ENCODE measurements at places on chromosomes 7 and 10.
A peak's percentile ranks its signal among the peaks of the same experiment; 100 is the strongest.

GRCh38 chr7:117270371-117270770 lies 52.5 kb downstream of the WNT2 start:
- DNase-seq: no peak

DNA sequence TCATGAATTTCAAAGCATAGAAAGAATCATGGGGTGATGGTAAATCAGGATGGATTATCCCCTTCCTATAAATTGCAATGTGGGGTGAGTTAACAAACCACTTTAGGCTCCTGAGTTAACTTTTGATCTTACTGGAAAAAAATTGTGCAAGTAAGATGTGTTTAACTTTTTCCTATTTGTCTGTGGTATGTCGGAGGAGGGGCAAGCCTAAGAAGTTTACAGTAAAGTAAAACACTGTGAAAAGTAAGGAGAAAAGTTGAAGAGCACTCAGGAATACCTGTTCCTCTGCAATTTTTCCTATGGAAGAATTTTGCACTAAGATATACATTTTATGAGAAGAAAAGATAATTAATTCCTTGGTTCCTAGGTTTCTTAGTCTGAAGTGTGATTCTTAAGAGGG lies 44.4 kb downstream of the IFIT5 start:
- no peak for DNase-seq

- DNase-seq: no peak
Observed at GRCh38 chr10:100303724-100304319, 17.3 kb upstream of the BLOC1S2 start.

DNA sequence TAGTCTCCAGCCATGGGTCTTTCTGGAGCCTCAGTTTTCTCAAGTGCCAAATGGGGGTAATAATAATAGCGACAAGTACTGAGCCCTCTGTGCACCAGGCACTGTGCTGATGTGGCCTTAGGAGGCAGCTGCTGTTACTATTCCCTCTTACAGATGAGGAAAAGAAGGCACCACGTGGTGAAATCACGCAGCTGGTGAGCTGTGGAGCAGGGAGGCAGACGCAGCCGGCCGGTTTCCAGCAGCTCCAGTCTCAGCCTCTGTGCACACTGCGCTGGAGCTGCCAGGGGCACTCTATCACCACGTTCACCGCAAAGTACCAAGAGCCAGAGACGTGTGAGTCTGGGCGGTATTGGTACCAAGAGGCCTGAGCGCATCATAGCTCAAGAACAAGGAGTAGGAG lies 9.6 kb downstream of the PYROXD2 start:
- no peak for DNase-seq

DNA sequence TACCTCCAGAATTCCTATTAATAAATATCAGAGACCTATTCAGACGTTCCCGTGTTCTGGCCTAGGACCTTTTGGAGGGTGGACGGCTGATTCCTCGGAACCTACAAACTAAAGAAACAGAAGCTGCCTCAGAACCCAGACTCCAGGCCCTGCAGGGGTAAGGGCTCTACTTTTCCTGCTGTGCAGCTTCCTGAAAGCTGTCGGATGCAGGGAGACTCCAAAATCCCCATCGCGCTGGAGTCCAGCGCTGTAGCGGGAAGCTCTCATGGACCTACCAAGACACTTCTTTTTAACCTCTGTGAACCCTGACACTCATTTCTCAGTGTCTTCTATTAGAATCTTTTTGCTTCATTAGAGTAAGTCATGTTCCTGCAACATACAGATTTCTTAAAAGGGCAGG lies 244.5 kb upstream of the PITRM1 start:
- DNase-seq: peak; percentile 13

- DNase-seq: no peak
Observed at GRCh38 chr7:105990727-105991453, 27.8 kb downstream of the CDHR3 start.

DNA sequence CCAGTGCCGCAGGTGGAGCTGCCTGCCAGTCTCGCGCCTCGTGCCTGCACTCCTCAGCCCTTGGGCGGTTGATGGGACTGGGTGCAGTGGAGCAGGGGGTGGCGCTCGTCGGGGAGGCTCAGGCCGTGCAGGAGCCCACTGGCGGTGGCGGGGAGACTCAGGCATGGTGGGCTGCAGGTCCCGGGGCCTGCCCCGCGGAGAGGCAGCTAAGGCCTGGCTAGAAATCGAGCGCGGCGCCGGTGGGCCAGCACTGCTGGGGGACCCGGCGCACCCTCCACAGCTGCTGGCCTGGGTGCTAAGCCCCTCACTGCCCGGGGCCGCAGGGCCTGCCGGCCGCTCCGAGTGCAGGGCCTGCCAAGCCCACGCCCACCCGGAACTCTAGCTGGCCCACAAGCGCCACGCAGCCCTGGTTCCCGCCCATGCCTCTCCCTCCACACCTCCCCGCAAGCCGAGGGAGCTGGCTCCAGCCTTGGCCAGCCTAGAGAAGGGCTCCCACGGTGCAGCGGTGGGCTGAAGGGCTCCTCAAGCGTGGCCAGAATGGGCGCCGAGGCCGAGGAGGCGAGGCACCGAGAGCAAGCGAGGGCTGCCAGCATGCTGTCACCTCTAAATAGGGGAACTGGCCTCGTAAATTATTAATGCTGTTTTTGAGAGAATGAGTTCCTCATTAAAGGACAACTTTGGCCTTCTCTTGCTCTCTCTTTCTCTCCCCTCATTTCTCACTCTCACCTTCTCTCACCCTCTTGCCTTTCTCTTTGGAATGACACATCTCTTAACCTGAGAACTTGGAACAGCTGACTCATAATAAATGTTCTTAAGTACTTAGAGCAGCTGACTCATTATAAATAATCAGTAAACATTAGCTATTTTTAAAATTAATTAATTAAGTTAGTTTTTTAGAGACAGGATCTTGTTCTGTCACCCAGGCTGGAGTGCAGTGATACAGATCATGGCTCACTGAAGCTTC lies 4.9 kb downstream of the ACADSB start:
- DNase-seq: no peak

- no peak for DNase-seq
Observed at GRCh38 chr10:51620131-51620530, 79.3 kb downstream of the CSTF2T start.

- peak; percentile 95 for DNase-seq
Observed at GRCh38 chr10:73848821-73849489, 25.4 kb downstream of the CAMK2G start.

GRCh38 chr10:73898730-73899410 lies 12.1 kb upstream of the PLAU start:
- no peak for DNase-seq

GRCh38 chr10:100122780-100123179 lies 41.1 kb upstream of the CPN1 start:
- DNase-seq: no peak

DNA sequence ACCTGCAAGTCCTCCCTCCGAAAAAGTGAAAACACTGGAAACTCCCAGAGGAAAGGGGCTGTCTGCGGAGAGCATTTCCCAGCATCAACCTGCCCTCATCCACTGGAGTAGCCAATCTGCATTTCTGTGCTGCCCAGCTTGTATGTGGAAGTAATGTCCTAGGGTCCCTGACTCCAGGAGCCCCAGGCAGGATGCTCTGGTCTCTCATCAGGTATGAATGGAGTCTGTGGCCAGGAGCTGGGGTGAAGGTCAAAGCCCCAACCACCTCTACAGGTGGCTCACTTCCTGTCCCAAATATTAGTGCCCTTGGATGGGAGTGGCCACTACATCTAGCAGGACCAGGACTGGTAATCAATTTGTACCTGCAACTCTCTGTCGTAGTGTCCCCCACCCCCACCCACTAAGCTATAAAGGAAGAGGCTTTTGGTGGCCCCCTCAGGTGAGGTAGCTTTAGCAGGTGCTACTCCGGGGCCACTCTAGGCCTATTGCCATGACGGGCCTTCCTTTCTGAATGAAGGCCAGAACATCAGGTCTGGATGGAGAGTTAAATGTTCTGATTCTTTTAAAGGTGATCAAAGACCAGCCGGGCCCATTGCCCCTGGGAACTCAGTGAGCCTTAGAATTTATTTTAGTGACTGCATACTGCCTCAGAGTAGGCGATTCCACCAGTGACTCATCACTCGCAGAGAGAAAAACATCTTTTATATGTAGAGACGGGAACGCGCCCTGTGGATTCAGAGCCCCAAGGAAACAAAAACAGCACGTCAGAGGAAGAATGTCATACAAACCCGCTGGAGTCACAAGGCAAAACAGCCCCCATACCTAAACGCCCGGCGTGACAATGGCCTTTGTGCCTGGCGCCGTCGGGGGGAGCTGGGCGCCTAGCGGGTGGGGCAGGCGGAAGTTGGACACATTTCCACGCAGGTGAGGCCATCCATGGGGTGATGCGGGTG lies 13.0 kb downstream of the EN2 start:
- no peak for DNase-seq

DNA sequence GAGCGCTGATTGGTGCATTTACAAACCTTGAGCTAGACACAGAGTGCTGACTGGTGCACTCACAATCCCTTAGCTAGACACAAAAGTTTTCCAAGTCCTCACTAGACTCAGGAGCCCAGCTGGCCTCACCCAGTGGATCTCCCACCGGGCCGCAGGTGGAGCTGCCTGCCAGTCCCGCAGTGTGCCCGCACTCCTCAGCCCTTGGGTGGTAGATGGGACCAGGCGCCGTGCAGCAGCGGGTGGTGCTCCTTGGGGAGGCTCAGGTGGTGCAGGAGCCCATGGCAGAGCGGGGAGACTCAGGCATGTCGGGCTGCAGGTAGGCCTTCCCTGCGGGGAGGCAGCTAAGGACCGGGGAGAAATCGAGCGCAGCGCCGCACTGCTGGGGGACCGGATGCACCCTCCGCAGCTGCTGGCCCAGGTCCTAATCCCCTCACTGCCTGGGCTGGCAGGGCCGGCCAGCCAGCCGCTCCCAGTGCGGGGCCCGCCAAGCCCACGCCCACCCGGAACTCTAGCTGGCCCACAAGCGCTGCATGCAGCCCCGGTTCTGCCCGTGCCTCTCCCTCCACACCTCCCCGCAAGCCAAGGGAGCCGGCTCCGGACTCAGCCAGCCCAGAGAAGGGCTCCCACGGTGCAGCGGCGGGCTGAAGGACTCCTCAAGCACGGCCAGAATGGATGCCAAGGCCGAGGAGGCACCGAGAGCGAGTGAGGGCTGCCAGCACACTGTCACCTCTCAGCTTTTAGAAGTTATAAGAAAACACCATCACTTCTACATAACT lies 128.9 kb downstream of the ZNF438 start:
- DNase-seq: no peak

DNA sequence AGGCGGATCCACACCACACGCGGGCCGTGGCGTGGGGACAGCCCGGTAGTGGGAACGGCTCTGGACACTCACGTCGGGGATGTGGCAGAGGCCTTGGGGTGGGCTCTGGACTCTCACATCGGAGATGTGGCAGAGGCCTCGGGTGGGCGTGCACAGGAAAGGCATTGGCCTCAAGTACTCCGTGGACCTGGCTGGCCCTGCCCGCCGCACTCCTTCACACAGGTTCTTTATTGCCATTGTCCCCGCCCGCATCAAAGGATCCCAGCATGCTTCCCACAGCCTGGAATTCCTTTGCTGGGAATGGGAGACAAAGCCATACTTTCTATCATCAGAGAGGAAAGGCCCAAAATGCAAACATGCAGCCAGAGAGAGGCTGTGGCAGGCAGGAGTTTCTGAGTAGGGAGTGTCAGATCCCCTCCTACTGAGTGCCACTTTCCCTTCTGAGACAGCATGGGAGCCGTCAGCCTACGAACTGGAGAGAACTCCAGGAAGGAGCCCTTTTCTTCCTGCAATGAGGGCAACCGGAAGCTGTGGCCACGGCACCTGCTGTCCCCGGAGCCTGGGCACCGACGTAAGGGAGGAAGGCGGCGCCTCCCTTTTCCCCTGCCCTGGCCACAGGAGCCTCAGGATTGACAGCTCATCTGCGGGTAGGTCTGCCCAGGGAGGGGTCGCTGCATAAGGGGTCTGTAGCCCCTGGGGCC lies 51.5 kb downstream of the RBM17 start:
- peak; percentile 42 for DNase-seq

DNA sequence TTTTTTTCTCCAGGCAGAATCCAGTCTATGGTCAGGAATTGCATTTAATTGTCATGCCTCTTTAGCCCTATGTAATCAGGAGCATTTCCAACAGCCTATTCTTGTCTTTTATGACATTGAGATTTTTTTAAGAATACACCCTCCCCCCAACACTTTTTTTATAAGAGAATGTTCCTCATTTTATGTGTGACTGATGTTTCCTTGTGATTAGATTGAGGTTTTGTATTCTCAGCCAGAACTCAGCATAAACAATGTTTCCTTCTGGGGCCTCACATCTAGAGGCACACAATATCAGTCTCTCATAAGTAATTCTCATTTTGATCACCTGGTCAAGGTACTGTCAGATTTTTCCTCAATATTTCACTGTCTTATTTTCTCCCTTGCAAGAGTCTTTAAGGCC lies 193.4 kb upstream of the PDE1C start:
- DNase-seq: no peak

GRCh38 chr7:29987811-29988317 lies 1.7 kb downstream of the SCRN1 start:
- no peak for DNase-seq

DNA sequence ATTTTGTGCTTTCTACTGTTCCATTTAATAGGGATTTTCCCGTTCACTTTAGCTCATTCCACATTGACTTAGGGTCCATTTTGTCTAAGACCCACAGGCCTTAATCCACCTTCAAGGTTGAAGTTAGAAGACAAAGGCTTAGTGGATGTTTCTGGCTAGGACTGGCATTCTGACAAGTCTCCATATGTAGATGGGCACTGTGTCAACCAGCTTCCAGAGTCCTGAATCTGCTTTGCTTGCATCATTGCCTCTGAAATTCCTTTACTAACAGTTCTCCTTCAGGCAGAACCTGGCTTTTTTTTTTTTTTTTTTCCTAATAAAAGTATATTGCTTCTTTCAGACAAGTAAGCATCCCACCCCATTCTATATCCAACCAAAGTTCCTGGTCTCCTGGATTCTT lies 69.6 kb upstream of the PDCD4 start:
- no peak for DNase-seq

GRCh38 chr10:127911218-127911866 lies 4.4 kb downstream of the PTPRE start:
- no peak for DNase-seq

- no peak for DNase-seq
Observed at GRCh38 chr10:63236113-63236935, 103.2 kb downstream of the NRBF2 start.

- no peak for DNase-seq
Observed at GRCh38 chr7:150351587-150352194, 10.3 kb upstream of the RARRES2 start.
